ENCODE measurements at places on chromosomes 4 and X.

DNA sequence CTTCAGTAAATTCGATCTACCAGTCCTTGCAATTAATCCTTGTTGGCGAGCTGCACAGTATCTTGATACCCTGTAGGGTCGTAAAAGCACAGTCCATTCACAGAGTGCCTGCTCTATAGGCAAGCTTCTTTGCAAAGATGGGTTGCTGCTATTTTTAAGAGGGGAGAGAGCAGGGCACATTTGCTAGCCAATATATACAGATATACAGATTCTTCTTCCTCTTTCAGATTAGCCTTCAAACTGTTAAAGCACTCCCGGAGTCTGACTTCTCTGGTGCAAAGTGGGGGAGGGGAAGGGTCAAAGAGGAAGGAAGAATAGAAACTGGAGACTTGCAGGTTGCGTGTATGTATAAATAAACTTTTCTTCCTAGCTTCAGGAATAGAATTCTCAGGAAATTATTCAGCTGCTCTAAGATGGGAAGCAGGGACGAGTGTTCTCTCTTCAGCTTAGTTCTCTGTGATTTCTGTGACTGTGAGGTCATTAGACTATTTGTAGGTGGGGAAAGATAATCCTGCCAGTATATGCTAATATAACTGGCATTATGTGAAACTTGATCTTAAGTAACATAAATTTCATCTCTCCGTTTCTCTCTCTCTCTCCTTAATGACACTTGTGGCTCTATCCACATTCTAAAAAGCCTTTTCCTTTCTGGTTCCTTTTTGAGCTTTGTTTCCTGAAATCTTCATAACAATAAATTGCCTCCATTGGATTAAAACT lies at the start of gene CYSLTR1:
Gene CYSLTR1 (minus strand): TSS at position 242 of the 717 bp plus-strand sequence. CDS start 53,865 bp downstream, outside the sequence.
- H3K27me3 ChIP-seq = no peaks in the 10 kb centered on the region
- DNase-seq = no peak
- peak within 1 kb of the TSS; percentile 58 for H3K4me3 ChIP-seq
- peak within 1 kb of the TSS; percentile 46 for H3K27ac ChIP-seq
- peaks cover 9% of the 10 kb centered on the region for H3K36me3 ChIP-seq
- H3K4me1 ChIP-seq = peaks cover 53% of the 10 kb centered on the region

DNA sequence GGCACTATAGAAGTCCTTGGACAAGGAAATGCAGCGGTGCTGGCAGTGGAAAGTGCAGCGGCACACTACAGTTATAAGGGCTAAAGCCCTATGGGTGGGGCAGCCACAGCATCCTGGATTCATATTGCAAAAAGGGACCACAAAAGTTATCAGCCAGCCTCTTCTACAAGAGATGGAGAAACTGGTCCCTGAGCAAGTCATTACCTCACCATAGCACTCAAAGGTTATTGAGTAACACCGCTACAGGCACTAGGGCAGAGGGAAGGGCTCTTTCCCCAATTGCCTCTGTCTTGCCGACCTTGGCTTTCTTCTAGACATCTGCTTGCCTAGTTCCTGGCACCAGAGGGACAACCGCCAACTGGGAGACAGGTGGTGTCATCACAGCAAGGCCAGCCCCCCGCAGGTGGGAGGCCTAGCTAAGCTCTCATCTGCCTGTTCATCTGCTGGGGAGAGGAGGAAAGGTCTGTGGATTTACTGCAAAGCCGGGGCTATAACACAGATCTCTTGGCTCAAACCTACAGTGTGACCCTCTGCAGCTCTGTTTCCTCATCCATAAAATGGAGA lies 600.0 kb downstream of the BCOR start:
- no peak overlapping the region for H3K27ac ChIP-seq
- H3K4me1 ChIP-seq = no peaks in the 10 kb centered on the region
- H3K4me3 ChIP-seq = no peak overlapping the region
- no peaks in the 10 kb centered on the region for H3K36me3 ChIP-seq

DNA sequence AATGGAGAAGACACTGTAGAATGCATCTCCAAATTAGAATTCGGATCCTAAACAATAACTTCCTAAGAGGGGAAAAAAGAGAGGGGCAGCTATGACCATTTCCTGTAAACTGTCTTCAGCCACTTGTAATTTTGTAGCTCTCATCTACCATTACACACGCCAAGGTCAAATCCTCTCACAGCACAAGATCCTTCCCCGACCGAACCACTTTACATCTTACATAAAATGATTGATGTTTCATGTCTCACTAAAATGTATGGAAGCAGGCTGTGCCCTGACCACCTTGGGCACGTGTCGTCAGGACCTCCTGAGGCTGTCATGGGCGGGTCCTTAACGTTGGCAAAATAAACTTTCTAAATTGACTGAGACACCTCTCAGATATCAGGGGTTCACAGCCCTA lies 24.1 kb upstream of the PBDC1 start:
- DNase-seq = peak; percentile 70
- peak overlapping the region; percentile 98 for H3K27ac ChIP-seq
- H3K27me3 ChIP-seq = no peaks in the 10 kb centered on the region
- no peaks in the 10 kb centered on the region for H3K36me3 ChIP-seq
- peak overlapping the region; percentile 73 for H3K4me3 ChIP-seq

DNA sequence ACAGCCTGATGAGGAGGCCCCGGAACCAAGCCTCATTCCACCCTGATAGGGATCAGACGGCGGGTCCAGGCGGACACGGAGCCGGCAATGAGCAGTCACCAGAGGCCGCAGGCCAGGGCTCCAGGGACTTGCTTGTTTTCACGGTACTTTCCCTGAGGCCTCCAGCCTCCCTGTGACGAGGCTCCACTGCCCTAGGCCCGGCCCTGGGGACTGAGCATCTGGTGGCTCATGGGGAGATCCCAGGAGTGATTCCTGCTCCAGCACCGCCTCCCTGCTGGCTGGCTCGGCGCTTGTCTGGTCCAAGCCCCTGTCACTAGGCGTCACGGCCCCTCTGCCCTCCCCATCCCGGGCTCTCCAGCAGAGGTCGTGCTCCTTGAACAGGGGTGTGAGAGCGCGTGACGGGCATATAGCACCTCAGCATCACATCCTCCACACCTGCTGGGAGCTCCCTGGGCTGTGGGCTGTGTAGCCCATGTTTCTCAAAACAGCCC lies 14.1 kb downstream of the HTRA3 start:
- H3K4me1 ChIP-seq = no peaks in the 10 kb centered on the region
- no peak overlapping the region for H3K4me3 ChIP-seq
- no peak overlapping the region for H3K27ac ChIP-seq
- no peaks in the 10 kb centered on the region for H3K27me3 ChIP-seq

GRCh38 chr4:184765473-184766340 lies 31.8 kb upstream of the CENPU start:
- no peak overlapping the region for H3K4me3 ChIP-seq
- DNase-seq = no peak
- H3K27me3 ChIP-seq = no peaks in the 10 kb centered on the region
- no peak overlapping the region for H3K27ac ChIP-seq

GRCh38 chrX:141185366-141185765 lies 8.4 kb upstream of the LDOC1 start:
- no peaks in the 10 kb centered on the region for H3K27me3 ChIP-seq
- H3K27ac ChIP-seq = no peak overlapping the region
- H3K4me1 ChIP-seq = no peaks in the 10 kb centered on the region
- no peak for DNase-seq

DNA sequence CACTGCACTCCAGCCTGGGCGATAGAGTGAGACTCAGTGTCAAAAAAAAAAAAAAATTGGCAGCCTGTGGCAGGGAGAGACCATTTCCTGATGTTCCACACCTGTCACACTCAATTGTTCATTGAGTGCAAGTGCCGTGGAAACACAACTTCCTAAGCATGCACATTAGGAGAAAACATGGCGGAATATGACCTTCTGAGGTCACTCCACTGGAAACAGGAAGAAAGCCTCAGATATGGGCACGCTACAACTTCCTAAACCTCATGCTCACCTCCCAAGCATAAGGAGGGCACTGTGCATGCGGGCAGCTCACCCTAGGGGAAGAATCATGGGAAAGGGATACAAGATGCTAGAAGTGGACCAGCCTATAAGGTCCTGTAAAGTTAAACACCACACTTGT lies 28.5 kb upstream of the CD99 start:
- no peaks in the 10 kb centered on the region for H3K4me1 ChIP-seq
- no peak overlapping the region for H3K27ac ChIP-seq
- H3K36me3 ChIP-seq = no peaks in the 10 kb centered on the region
- DNase-seq = no peak
- H3K4me3 ChIP-seq = no peak overlapping the region

DNA sequence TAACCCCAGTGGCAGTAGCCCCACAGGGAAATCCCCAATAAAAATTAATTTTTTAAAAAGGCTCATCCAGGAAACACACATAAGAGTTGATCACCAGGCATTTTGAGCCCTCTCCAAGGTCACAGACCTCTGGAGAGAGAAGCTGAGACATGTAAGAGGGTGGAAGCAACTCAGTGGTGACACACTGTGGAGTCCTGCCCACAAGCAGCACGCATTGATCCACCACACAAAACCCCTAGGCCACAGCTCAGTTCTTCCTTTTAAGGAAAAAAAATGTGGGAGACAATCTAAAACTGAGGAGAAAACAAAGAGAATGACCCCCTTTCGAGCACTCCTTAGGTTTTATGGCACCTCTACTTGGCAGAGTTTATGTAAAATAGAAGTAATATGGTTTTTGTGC lies 71.7 kb upstream of the S100G start:
- no peak for DNase-seq
- peaks cover 6% of the 10 kb centered on the region for H3K36me3 ChIP-seq
- H3K27me3 ChIP-seq = no peaks in the 10 kb centered on the region
- peaks cover 2% of the 10 kb centered on the region for H3K4me1 ChIP-seq
- H3K4me3 ChIP-seq = no peak overlapping the region

GRCh38 chr4:128386761-128387599 lies 99.4 kb upstream of the PGRMC2 start:
- H3K4me1 ChIP-seq = no peaks in the 10 kb centered on the region
- H3K36me3 ChIP-seq = no peaks in the 10 kb centered on the region
- H3K4me3 ChIP-seq = no peak overlapping the region
- H3K27ac ChIP-seq = no peak overlapping the region

DNA sequence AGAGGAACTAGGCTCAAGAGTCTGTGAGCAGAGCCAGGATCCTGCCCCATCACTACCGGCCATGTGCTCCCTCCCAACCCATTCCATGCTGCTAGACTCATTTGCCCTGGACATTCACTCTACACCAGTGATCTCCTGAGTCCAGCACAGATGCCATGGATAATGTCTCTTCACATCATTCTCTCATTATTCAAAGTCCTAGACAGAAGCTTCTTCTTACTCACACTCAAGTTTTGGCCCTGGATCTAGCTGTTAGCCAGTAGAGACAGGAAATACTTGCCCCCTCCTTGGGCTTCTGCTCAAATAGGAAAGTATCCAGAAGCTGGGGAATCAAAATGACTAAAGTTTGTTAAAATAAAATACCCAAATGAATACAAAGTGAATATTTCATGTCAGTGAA lies 266.8 kb upstream of the LDB2 start:
- H3K27ac ChIP-seq = no peak overlapping the region
- no peaks in the 10 kb centered on the region for H3K36me3 ChIP-seq
- peaks cover 6% of the 10 kb centered on the region for H3K27me3 ChIP-seq
- peaks cover 14% of the 10 kb centered on the region for H3K4me1 ChIP-seq

DNA sequence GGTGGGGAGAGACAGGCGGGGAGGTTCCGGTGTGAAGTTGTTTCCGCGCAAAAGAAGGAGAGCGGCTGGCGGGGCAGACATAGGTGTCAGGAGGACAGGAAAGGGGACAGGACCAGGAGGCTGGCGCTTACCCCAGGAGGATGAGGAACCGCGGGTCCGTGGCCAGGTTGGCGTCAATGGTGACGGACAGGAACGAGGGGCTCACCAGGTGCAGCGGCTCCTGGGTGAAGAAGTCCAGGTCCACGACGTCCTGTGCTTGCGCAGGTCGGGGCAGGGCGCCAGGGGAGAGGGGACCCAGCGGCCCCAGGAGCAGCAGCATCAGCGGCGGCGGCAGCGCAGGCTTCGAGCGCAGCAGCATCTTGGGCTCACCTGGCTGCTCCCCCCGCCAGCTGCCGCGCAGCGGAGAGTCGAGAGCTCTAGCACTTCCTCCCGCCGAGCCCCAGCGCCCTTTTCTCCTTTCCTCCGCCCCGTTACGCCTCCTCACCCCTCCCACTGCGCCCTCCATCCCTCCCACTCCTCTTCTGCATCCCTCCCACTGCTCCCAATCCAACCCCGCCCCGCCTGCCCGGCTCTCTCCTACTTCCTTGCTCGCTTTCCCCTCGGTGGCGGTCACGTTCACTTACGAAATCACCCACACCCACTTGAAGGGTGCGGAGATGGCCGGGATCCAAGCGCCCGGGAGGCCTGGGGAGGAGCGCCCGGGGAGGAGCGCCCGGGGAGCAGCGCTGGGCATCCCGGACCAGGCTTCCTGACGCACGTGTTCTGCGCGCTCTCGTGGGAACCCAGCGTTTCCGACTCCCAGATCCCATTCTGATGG lies at the start of gene HPSE:
Gene HPSE (minus strand): TSS at position 424 of the 817 bp plus-strand sequence. CDS start 66 bp downstream, at position 358.
- DNase-seq = peak; percentile 79
- H3K27ac ChIP-seq = peak within 1 kb of the TSS; percentile 81
- peaks cover 23% of the 10 kb centered on the region for H3K27me3 ChIP-seq
- H3K36me3 ChIP-seq = peaks cover 30% of the 10 kb centered on the region
- H3K4me1 ChIP-seq = peaks cover 38% of the 10 kb centered on the region
- peak within 1 kb of the TSS; percentile 84 for H3K4me3 ChIP-seq

GRCh38 chrX:47619486-47620302 lies at the start of gene SYN1:
SYN1 (minus strand) TSS chrX:47619857; CDS start chrX:47619728, 129 bp downstream.
- H3K4me1 ChIP-seq = peaks cover 17% of the 10 kb centered on the region
- no peak within 1 kb of the TSS for H3K27ac ChIP-seq
- no peaks in the 10 kb centered on the region for H3K36me3 ChIP-seq
- peak; percentile 83 for DNase-seq

- H3K36me3 ChIP-seq = no peaks in the 10 kb centered on the region
- no peak overlapping the region for H3K4me3 ChIP-seq
- no peaks in the 10 kb centered on the region for H3K4me1 ChIP-seq
These were observed 17.5 kb upstream of the ANXA10 start for GRCh38 chr4:168074861-168075260.
